Umbilical cord (tissue), 2 donors: ENCODE measurements at places on chromosomes 2 and 18.

DNA sequence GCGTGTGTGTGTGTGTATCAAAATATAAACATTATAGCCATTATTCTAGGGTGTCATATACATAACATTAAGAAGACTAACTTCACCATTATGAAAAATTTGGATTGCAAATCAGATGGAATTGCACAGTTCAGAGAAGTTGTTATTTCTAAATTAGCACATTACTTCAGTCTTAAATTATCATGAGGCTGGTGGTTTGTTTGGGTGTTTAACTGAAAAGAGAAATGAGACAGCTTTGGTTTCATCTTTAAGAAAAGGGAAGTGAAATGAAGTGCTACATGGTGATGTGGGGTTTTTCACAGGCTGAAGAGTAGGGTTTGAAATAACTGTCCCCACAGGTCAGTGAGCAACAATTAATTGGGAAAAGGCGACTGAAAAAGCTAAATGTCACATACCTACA lies 161.2 kb upstream of the XIRP2 start:
- no peak for DNase-seq

DNA sequence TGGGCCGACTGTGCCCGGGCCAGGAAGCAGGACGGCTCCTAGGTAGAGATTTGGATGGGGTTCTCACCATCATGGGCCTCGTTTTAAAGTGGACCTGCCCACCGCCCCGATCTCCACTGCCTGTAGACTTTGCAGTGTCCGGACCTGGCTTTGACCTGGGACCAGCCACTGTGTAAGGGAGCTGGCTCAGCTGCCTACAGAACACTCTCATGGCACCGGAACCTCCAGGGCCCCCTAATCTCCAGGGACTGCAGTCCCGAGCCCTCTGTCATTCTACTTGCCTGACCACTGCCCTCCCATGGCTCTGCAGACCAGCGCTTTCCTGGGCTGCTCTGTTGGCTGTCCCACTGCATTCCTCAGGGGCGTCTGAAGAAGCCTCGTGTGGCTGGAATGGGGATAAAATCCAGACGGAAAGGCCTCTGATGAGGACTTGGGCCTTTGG lies 120.8 kb downstream of the GLI2 start:
- DNase-seq = peak; percentile 88

DNA sequence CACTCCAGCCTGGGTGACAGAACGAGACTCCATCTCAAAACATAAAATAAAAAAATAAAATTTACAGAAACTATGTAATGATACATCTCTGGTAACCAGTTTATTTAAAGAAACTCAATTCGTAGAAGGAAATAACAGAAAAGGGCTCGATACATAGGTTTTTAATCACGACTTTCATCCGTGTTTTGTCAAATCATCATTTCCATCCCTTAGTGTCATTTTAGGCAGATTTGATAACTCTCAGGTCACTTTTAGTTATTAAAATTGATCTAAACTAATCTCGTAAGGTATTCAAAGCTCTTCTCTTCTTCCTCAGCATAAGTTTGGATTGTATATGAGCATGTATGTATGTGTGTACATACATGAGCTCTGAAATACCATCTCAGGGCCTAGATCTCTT lies 59.3 kb upstream of the SPTBN1 start:
- no peak for DNase-seq

DNA sequence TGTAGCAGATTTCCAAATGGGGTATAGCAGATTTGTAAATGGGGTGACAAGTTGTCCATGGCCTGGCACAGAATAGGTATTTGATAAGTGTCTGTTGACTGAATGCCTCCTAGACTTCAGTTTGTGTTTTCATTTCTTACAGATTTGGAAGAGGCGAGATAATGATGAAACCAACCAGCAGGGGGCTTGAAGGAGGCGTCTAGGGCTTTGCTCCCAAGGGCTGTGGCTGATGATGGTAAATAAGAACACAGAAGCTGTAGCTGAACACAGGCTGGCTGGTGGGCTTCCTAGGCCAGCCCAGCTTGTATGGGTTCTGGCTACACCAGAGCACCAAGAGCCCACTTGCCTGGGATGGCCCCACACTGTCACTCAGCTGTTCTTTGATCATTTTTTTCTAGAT lies 19.4 kb downstream of the SFTPB start:
- no peak for DNase-seq

DNA sequence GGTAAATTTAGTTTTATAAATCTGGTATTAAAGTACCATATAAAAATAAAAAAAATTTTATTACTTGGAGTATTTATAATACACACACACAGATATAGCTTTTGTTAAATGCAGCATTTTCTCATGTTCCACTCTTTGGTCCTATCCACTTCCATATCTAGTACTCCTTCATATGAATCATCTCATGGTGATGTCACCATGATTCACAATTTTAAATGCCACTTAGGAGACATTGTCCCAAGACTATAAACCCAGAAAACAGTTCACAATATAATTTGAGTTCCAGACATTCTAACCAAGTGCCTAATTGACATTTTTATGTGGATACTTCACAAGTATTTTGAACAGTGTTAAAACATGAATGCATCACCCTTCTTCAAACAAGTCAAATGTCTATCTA lies 1398.3 kb downstream of the DSC3 start:
- DNase-seq = no peak

DNA sequence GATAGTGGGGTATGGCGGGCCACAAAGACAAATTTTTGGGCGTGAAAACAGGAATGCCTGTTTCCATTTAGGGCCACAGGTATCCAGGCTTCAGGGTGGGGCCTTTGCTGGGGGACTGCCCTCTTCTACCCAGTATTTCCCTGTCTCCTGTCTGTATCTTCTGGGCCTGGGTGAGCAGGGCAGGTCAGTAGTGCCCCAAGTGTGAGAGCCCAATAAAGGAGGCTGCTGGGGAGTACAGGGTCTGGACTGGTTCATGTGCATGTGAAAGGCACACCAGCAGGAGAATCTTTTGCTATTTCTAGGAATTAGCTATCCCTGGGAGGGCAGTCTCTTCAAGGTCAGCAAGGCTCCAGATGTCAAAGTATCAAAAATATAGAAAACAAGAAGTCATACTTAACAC lies 71.5 kb downstream of the MEX3C start:
- no peak for DNase-seq

DNA sequence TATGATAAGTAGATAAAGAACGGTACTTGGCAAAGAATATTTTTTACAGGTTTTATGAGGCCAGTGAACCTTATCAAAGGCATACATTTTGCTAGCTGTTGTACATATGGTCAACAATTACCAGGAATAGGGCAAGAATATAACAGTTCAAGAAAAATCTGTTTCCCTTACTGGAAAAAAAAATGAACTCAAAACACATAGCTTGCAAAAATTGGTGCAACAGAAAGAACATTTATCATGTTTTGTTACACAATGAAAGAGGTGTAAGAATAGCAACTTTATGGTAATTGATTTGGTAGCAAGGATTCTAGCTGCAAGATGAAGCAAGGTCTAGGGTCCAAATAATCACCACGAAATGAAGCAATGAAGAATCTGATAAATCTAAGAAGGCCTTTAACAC lies 41.6 kb downstream of the TTC21B start:
- DNase-seq = no peak

DNA sequence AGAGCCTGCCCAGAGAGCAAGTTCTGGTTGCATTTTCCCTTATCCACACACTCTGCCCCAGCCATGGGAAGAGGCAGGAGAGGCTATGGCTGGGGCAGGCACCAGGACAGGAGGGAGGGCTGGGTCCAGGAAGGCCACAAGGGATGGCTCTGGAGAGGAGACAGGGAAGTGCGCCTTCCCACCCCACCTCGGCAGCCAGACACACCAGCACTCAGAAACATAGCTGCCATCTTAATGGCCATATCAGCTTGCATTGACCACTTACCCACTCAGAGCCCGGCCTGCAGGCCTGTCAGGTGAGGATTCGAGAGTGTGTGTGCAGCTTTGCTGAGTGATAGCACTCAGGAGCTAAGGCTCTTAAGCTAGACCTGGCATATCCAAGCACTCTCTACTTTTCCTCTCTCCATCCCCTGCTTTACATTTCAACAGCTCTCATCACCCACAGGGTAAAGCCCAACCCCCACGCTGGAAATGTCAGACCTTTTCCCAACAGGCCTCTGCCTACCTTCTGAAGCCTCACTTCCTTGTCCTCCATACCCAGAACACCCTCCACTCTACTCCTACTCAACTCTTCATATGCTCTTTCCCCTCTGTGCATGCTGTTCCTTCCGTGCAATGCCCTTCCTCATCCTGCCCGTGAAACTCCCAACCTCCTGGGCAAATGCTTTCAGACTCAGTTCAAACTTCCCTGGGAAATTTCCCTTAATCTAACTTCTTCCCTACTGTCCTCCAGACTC lies 147.9 kb downstream of the TNS1 start:
- no peak for DNase-seq

- DNase-seq = no peak
Observed at GRCh38 chr2:43233218-43234212, 7.1 kb upstream of the ZFP36L2 start.

GRCh38 chr2:162111958-162112850 lies 38.2 kb upstream of the DPP4 start:
- DNase-seq = no peak

DNA sequence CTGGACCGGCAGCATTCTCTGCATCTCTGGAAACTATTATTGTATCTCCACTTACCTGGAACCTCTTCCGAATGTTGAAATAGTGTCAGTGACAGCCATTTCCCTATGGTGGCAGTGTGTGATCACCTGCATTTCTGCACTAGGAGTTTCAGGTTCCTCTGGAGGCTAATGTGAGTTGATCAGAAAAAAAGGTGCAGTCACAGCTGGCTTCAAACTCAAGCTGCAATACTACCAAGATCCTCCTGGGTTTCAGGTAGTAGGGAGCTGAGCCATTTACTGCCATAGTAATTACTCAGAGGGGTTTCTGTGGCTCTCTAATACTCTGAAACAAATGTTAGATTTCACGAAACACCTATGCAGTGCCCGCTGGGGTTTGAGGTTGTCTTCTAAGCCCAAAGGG lies 183.5 kb upstream of the OSR1 start:
- DNase-seq = no peak

DNA sequence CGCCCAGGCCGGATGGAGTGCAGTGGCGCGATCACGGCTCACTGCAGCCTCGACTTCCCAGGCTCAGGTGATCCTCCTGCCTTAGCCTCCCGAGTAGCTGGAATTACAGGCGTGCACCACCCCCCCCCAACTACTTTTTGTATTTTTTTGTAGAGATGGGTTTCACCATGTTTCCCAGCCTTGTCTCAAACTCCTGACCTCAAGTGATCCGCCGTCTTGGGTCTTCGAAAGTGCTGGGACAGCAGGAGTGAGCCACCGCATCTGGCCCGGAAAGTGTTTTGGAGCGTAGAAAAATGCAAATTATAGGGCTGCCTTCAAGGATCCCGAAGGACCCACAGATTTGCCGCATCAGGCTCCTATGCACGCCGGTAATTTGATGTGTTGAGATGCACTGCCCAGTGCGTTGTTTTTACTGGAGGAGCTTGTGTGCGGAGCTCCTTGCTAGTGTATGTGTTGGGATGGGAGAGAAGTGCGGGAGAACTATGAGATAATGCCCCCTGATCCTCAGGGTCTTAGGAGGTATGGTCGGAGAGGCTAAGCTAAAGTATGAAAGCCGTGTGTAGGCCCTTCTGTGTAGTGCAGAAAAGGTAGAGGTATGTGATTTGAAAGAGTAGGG lies 1.2 kb upstream of the CLASP1 start:
- DNase-seq = peak; percentile 2

DNA sequence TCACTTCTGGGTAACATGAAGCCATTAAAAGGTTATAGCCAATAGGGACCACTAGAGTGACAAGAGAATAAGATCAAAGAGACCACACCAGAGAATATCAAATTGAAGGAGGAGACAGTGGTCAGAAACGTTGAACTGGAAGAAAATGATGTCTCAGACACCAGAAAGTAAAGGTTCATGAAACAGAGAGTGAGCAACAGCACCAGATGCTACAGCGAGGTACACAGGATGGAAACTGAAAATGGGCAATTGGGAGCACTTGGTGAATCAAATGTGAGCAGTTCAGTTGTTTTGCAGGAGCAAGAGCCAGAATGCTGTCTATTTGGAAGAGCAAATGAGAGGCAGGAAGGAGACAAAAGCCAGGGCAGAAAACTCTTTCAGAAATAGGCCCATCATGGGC lies 162.6 kb downstream of the SS18 start:
- no peak for DNase-seq

DNA sequence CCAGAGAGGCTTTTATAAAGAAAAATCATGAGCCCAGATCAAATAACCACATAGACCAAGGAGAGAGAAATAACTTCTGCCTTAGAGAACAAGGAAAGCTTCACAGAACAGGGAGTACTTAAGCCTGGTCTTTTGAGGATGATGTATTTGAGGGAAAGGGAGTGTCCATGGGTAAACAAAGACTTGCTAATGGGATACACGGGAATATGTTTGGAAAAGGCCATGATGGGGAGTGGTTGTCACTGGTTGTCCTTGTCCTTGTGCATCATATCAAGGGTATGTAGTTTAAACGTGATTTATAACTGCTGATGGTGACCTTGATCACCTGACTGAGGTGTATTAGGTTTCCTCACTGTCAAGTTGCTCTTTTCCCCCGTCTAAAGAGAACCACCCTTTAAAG lies 169.9 kb downstream of the FAM210A start:
- no peak for DNase-seq

GRCh38 chr2:109129921-109130722 lies 1.1 kb downstream of the SH3RF3 start:
- peak; percentile 13 for DNase-seq

DNA sequence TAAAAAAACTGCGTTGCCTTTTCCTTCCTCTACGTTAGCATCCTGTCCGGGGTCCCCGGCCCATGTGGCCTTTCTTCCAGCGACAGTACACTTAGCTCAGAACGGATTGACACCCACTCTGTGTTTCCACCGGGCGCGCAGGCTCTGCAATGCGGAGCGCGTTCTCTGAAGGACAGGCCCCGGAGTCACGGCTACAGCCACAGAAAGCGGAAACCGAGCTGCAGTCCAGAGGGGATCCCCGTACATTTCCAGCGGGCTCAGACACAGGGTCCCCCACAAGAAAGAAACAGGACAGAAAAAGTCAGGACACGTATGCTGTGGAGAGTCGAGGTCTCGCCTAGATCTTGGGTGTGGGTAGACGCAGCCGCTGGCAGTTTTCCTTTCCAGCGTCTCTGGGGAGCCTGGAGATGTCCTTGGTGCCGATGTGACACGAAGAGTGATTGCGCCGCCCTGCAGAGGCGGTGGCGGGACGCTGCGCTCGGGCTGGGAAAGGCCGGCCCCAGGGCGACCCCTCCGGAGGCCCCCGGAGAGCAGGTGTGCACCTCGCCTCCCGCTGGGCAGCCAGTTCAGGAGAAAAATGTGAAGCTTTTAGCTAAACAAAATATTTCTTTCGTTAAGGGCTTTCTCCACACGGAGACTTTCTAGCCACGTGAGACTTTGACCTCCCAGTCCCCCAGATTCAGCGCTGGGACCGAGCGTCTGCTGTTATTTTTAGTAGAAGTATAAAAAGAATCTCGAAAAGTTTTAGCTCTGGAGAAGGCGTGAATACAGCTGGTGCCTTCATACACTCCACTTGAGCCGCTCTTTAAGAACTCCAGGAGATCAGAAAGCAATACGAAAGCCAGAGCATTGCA lies 1.3 kb upstream of the ACKR3 start:
- peak; percentile 70 for DNase-seq

GRCh38 chr2:58539973-58540372 lies 298.8 kb upstream of the FANCL start:
- DNase-seq = no peak
